ENCODE measurements at places on chromosomes 13 and 19. TPM values are rescaled to one million over a fixed set of nuclear protein-coding genes. Genes with fewer than 3 reads are reported as not detected.

Gene IGFLR1
- 1.4 TPM for total RNA-seq

Gene TUBB4A
- 0.99 TPM for total RNA-seq

Gene ZNF556
- total RNA-seq, result not detected

- no peaks in the 10 kb centered on the region for H3K27me3 ChIP-seq
- H3K4me1 ChIP-seq, result peaks cover 7% of the 10 kb centered on the region
- H3K4me3 ChIP-seq, result no peak overlapping the region
Observed at GRCh38 chr19:42403586-42403985, 13.5 kb upstream of the CNFN start.

GRCh38 chr19:48390188-48391099 is 907 bp downstream of the KDELR1 start:
- H3K4me3 ChIP-seq, result peak overlapping the region; percentile 89
- DNase-seq, result no peak
- H3K27ac ChIP-seq, result peak overlapping the region; percentile 96
- peaks cover 32% of the 10 kb centered on the region for H3K4me1 ChIP-seq

GRCh38 chr13:76024151-76024550 is 388.0 kb downstream of the LMO7 start:
- peaks cover 16% of the 10 kb centered on the region for H3K4me1 ChIP-seq
- H3K4me3 ChIP-seq, result no peak overlapping the region
- peaks cover 6% of the 10 kb centered on the region for H3K36me3 ChIP-seq
- no peaks in the 10 kb centered on the region for H3K27me3 ChIP-seq

DNA sequence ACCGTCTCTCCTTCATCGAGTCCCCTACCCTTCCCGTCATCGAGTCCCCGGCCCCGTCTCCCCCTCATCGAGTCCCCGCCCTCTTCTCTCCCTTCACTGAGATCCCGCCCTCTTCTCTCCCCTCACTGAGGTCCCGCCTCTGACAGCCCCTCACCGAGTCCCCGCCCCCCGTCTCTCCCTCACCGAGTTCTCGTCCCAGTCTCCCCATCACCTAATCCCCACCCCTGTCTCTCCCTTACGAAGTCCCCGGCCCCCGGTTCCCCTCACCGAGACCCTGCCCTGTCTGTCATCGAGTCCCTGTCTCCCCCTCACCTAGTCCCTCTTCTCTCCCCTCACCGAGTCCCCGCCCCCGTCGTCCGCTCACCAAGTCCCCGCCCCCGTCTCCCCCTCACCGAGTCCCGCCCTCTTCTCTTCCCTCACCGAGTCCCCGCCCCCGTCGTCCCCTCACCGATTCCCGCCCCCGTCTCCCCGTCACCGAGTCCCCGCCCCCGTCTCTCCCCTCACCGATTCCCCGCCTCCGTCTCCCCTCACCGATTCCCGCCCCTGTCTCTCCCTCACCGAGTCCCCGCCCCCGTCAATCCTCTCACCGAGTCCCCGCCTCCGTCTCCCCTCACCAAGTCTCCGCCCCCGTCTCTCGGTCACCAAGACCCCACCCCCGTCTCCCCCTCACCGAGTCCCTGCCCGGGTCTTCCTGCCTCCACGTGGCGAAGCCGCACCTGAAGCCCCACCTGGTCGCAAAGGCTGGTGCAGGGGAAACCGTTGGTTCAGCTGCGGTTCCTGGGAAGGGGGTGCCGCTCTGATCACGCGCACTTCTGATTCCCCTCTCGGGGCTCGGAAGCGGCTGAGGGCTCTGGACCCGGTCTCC is 23.9 kb upstream of the ZNF846 start:
- H3K27ac ChIP-seq, result peak overlapping the region; percentile 98
- H3K27me3 ChIP-seq, result no peaks in the 10 kb centered on the region
- H3K4me1 ChIP-seq, result peaks cover 27% of the 10 kb centered on the region
- DNase-seq, result peak; percentile 97
- no peaks in the 10 kb centered on the region for H3K36me3 ChIP-seq

DNA sequence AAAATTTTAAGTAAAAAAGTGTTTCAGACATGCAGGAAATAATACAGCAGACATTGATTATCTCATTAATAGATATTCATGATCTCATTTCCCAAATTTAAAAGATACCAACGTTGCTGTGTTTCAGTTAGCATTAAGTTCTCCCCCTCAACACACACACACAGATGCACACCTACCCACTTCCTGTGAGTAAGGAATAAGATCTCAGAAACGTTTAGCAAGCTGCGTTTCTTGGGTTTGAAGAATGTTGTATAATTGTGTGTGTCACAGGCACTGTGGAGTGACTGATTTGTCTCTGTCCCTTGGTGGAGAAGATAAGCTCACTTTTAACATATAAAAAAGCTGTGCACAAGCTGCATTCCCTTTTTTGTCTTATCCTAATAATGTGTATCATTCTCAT is 196.8 kb downstream of the PDS5B start:
- no peak for DNase-seq
- no peak overlapping the region for H3K4me3 ChIP-seq
- no peak overlapping the region for H3K27ac ChIP-seq
- peaks cover 19% of the 10 kb centered on the region for H3K36me3 ChIP-seq
- H3K4me1 ChIP-seq, result peaks cover 7% of the 10 kb centered on the region
- no peaks in the 10 kb centered on the region for H3K27me3 ChIP-seq

DNA sequence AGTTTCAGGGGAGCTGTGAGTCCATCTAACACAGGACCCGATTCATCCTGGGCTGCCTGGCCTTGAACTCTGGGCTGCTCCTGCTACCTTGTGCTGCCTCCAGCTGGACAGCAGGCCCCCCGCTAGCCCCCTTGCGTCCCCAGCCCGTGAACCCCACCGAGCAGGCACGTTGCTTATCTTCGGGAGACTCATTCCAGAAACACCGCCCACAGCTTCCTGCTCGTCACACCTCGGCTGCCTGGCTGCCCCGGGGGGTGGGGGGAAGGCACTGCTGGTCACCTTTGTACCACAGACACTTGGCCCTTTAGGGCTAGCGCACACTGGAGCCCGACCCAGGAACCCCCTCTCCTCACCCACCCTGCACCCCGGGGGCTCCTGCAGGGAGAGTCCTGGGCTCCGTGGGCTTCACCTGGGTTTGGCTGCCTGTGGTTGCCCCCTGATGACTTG is 48.1 kb downstream of the CRTC1 start:
- H3K27ac ChIP-seq, result no peak overlapping the region
- no peak overlapping the region for H3K4me3 ChIP-seq
- no peak for DNase-seq
- H3K27me3 ChIP-seq, result no peaks in the 10 kb centered on the region
- peaks cover 23% of the 10 kb centered on the region for H3K4me1 ChIP-seq

DNA sequence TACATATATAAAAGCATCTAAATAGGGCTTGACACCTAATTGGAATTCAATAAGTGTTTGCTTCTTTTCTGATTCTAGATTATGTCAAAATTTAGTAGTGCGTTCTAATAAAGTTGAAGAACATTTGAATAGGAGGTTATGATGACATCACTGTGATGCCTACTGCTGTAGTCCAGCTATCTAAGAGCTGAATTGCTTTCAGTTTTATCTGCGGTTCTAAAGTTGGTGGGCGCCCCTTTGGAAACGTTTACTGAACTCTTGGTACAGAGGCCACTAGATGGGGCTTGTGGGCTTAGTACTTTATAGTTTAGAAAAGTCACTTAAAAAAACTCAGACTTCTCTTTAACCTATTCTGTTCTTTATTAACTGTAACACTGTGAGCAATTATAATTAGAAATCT is 776.9 kb downstream of the GPC5 start:
- no peak for DNase-seq
- H3K27me3 ChIP-seq, result peaks cover 9% of the 10 kb centered on the region
- no peaks in the 10 kb centered on the region for H3K36me3 ChIP-seq
- H3K4me1 ChIP-seq, result peaks cover 14% of the 10 kb centered on the region
- no peak overlapping the region for H3K27ac ChIP-seq
- H3K4me3 ChIP-seq, result no peak overlapping the region

GRCh38 chr13:91544723-91545122 is 146.3 kb downstream of the GPC5 start:
- H3K4me3 ChIP-seq, result no peak overlapping the region
- no peaks in the 10 kb centered on the region for H3K27me3 ChIP-seq
- no peak overlapping the region for H3K27ac ChIP-seq
- DNase-seq, result no peak
- peaks cover 10% of the 10 kb centered on the region for H3K4me1 ChIP-seq
